ENCODE measurements at places on chromosomes 7 and 10.

GRCh38 chr7:8133188-8133848, 128.6 kb downstream of the ICA1 start:
- DNase-seq: no peak

DNA sequence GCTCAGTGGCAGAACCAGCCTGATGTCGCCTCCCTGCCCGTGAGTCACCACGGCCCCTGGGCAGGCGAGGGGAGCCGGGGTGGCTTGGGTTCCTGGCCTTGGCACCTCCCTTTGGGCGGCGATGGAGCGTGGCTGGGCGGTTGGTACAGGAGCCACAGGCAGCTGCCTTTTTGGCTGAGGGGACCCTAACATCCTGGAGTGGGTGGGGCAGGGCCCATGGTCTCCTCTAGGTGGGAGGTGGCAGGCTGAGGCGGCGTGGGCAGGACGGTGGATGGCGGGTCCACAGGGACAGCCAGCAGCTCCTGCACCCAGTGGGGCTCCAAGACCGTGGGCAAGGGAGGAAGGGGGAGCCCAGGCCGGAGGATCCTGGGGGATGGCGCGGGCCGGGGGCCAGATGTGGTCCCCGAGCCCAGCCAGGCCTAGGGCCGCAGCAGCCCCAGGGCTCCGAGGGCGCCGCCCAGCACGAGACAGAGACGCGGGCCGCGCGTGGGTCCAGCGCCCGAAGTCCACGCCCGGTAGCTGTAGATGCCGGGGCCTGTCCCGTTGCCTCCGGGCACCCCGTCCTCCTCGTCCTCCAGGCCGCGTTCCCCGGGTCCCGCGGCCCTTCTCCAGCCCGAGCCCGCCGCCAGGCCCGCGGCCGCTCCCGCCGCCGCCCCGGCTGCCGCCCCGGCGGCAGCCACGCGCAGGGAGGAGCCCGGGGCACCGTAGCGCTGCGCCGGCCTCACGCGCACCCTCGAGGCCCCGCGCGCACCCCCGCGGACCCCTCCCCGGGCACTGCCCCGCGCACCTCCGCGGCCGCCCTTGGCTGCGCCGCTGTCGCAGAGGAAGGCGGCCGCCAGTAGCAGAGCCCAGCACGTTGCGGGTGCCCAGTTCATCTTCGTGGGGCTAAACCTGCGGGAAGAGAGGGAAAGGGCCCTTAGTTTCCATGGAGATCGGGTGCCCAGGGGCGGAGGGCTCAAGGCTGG, 1.3 kb downstream of the SPRN start:
- DNase-seq: no peak

- no peak for DNase-seq
Measured at GRCh38 chr7:90488220-90488619, 18.8 kb downstream of the PTTG1IP2 start.

DNA sequence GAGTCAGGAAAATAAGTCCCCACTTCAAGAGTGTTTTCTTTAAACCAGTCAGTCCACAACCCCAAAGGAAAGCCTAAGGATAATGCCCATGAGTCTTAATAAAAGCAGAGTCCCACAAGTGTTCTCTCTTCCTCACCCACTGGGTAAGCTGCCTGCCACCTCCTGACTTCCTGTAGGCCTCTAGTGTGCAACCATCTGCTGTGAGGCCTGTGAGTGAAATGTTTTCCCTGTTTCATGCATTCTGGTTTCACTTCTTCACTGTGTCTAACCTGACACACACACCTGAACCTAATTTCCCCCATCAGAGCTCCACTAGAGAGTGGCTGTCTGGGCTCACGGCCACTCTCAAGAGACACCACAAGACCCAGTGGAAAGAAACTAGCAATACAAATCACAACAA, 38.9 kb upstream of the GDF10 start:
- DNase-seq: peak; percentile 25

GRCh38 chr10:100509241-100509840, 10.3 kb downstream of the SEC31B start:
- DNase-seq: peak; percentile 51

- no peak for DNase-seq
Measured at GRCh38 chr7:98727146-98727709, 110.1 kb downstream of the NPTX2 start.

DNA sequence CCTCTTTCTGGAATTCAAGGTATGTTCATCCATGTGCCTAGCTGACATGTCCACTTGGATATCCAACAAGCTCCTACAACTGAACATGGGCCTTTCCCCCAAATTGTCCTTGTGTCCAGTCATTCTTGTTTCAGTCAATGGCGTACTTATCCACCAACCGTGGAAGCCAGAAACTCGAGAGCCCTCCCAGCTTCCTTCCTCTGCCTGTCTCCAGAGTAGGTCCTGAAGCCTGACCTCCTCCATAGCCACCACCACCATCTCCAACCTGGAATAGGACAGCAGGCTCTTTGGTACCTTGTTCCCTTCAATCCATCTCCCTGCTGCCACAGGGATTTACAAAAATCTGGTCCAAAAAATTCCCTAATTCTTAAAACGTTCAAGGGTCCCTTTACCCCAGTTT, 305.1 kb downstream of the RPS24 start:
- no peak for DNase-seq

GRCh38 chr10:122716025-122716424, 16.4 kb upstream of the C10orf120 start:
- DNase-seq: no peak

GRCh38 chr10:70926226-70927000, 38.0 kb upstream of the PCBD1 start:
- DNase-seq: no peak
